Anterior cingulate cortex (tissue), 58 donors: ENCODE measurements at places on chromosomes 6 and 20.

GRCh38 chr20:4808872-4809271 lies 87.2 kb downstream of the PRND start:
- DNase-seq, result no peak

DNA sequence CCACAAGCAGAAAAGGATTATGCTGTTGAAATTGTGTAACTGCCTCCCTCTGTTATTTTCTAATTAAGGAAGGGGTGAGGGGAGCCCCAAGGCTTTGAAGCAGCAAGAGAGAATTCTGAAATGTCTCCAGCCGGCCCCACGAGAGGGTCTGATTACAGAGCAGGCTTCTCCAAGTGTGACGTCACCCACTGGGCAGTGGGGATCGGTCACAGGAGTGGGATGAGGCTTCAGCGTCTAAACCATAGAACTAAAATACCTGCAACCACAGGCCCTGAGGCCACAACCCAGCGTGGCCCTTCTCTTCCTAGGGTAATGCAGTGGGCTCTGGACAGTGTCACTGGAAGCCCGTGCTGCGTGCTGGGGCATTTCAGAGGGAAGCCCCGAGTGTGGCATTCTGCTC lies 38.6 kb upstream of the APCDD1L start:
- no peak for DNase-seq

- no peak for DNase-seq
Observed at GRCh38 chr20:44203161-44203560, 7.4 kb downstream of the OSER1 start.

DNA sequence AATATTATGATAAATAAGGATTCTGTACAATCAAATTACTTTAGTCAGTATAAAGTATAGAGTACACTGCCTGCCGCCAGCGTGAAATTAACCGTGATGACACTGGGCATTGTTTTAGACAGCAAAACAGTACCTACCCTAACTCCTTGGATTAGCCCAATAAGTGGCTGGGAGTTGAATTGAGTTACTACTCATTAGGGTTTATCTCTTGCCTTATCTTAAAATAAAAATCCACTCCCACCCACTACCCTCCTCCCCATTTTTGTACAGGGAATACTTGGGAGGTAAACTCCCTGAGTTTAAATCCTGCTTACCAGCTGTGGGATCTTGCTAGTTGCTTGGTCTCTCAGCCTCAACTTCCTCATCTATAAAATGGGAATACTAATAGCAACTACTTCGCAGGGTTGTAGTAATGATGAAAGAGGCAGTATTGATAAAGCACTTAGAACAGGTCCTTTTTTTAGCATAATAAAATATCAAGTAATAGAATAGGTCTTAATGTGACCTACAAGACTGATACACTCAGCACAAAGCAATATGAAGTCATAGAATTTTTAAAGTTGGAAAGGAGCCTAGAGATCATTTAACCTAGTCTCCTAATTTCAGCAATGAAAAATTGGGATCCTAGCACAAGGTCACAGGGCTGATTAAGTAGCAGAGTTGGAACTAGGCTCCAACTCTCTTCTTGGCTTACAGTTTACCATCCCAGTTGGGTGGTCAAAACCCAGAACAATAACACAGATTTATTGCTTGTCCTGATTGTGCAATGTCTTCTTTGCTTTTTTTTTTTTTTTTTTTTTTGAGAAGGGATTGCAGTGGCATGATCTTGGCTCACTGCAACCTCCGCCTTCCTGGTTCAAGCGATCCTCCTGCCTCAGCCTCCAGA lies 23.8 kb downstream of the PHACTR2 start:
- no peak for DNase-seq

GRCh38 chr6:147711476-147711875 lies 203.0 kb downstream of the SAMD5 start:
- no peak for DNase-seq

DNA sequence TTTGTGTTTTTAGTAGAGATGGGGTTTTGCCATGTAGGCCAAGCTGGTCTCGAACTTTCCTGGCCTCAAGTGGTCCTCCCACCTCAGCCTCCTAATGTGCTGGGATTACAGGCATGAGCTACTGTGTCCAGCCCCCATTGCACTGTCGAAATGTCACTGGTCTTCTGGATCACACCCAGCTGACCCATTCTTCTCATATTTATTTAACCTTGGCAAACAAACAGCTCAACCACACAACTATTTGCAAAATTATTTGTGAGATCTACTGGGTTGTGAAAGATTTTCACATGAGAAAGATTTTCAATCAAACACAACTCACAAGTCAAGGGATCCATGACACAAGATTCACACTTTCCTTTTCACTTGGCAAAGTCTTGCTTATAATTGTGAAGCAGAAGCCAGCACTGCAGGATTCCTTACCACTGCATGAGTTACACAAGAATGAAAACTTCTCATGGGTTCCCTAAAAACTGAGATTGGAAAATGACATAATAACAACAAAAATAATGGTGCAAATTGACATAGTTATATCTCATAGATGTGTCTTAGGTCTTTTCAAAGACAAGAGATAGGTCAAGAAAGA lies 2.0 kb upstream of the CST9L start:
- no peak for DNase-seq
